ENCODE measurements at places on chromosomes 7 and 10. TPM values are rescaled to one million over a fixed set of nuclear protein-coding genes. Genes with fewer than 3 reads are reported as not detected.

CSGALNACT2 gene
- total RNA-seq, result 35.5 TPM

- no peak for DNase-seq
Measured at GRCh38 chr7:20514364-20514763, 101.1 kb upstream of the ABCB5 start.

DNA sequence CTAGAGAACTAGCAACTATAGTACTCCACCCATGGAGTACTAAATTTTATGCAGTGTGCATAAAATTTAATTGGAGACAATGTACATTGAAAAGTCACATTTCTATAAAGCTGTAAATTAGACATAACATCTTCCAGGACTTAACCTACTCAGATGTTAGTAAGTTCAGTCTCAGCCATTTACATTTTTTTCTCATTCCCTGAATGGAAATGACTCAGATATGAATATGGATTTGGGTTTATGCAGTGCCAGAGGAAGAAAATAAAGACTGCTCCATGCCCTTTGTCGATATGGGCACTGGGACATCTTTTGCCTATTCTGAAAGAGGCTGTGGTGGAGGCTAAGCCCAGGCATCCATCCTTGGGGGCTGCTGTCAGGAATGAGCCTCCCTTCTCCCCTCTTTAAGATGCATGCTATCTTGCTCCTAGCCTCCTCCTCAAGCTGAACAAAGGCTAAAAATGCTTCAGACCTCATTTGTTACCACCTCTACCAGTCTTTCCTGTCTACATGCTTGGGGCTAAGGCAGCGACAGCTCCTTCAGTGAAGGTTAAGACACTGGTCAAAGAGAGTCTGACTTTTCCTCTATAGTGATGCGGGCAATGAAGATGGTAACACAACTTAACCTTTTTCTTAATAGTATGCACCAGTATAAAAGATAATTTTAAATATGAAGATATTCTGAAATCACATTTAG lies 486.8 kb upstream of the ANKRD30A start:
- DNase-seq, result no peak

DNA sequence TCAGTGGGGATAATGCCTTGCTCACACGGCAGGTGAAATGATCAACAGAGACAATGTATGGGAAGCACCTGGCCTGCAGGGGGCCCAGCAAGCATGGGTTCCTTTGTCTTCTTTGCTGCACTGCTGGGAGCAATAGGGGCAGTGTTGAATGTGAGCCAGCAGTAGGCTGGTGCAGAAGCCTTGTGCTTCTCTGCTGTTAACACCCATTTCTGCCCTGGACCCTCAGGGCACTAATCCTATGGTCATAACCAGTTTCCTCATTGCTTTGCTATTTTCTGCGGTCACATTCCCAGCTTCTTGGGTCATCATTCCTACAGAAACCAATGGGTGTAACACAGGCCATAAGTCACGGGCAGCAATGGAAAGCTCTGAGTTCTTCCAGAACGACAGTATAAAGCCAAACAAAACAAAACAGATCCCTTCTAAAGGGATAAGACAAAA lies 10.9 kb upstream of the LGI1 start:
- DNase-seq, result peak; percentile 58

GRCh38 chr7:44223362-44224079 lies 22.7 kb downstream of the YKT6 start:
- no peak for DNase-seq

DNA sequence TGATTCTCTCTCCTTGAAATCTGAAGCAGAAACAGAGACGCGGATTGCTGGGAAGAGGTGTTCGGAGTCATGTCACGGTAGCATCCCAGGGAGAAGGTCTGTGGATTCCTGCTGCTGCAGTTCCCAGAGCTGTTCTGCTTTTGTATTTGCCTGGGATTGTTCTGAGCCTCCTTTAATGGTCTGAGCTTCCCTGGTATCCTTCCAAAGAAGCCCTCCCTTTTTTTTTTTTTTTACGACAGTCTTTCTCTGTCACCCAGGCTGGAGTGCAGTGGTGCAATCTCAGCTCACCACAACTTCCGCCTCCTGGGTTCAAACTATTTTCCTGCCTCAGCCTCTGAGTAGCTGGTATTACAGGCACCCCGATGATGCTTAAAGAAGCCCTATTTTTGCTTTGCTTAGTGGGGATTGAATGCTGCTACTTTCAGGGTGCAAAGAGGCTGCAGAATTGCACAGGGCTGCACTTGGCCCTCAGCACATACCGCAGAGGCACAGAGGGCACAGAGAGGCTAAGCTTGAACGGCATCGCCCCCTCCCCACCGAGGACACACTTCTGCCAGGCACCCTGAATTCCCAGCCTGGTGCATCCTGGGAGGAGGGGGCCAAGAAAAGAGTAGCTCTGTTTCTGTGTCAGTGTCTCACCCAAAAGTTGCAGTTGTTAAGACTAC lies 208.6 kb upstream of the GALNT17 start:
- no peak for DNase-seq

- DNase-seq, result no peak
Measured at GRCh38 chr10:132112611-132113010, 46.9 kb downstream of the JAKMIP3 start.

GRCh38 chr10:1241973-1242935 lies 186.1 kb downstream of the WDR37 start:
- no peak for DNase-seq

CALML3 gene
- total RNA-seq, result 3.6 TPM

LZTS2 gene
- 44.0 TPM for total RNA-seq

DNA sequence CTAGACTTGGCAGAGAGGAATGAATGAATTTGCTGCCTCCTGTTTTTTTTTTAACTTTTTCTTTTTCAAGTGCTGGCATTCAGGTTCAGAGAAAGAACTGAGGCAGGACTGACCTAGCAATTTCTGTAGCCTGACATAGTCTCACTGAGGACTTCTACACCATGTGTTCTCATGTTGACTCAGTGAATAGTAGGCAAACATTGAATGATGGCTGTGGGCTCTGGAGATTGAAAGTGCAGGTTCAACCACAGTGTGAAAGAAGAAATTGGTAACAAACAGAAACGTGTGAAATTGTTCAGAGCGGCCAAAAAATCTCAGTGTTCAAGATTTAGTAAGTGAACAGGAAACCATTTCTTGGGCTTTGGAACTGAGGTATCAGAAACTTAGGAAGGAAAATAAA lies 322.4 kb upstream of the GHITM start:
- no peak for DNase-seq

- peak; percentile 47 for DNase-seq
Measured at GRCh38 chr7:29878081-29878688, 71.9 kb downstream of the WIPF3 start.

DNA sequence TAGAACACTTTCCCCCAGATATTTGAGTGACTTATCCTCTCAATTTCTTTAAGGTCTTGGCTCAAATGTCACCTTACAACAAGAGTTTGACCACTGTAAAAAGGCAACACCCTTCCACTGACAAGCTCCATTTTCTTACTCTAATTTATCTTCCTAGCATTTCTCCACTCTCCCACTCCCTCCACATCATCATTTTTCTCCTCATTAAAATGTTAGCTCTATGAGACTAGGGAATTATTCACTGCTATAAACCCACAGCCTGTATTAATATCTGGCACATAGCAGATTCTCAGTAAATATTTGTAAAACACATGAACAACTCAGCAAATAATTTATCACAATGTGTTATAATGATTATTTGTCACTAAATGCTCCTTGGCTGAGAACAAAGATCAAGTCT lies 161.0 kb downstream of the DOCK4 start:
- DNase-seq, result no peak

DNA sequence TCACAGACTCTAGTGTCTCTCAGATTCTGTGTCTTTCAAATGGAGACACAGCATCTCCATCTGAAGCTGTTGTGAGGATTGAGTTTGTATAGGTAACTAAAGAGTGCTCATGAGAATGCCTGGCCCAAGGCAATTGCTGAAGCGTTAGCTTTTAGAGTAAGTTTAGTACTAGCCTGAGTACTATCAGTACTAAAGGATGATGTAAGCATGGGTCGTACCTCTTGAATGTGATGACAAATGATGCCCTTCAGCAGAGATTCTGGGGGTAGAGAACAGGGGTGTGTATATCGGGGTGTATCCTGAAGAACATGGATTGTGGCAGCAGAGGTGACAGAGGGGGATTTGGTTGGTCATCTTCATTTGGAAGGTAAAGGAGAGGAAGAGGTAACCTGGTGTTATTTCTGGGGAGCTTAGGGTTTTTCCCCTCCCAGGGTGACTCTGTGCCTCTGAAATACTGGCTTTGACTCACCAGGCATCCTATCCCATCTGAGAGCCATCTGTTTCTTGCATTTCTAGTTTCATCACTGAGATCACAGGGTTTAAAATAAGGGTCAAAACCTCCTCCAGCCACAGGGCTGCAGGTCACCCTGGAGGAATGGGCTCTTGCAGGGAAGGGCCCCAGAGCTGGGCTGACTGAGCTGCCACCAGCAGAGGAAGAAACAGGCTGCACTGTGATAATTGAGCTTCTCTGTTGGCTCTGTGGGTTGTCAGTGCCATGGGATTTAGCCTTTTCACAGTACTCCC lies 756.0 kb downstream of the KCNMA1 start:
- DNase-seq, result no peak

LRRD1 gene
- 0.33 TPM for total RNA-seq

CCDC3 gene
- 13.0 TPM for total RNA-seq

EIF4EBP2 gene
- total RNA-seq, result 76.0 TPM

- DNase-seq, result peak; percentile 51
Measured at GRCh38 chr10:43229208-43230061, 37.4 kb downstream of the RASGEF1A start.

- no peak for DNase-seq
Measured at GRCh38 chr7:150800581-150801241, at the start of gene TMEM176A. Gene TMEM176A, plus strand, starts transcription at chr7:150800769. Its CDS starts 782 bp downstream, at chr7:150801551.

DNA sequence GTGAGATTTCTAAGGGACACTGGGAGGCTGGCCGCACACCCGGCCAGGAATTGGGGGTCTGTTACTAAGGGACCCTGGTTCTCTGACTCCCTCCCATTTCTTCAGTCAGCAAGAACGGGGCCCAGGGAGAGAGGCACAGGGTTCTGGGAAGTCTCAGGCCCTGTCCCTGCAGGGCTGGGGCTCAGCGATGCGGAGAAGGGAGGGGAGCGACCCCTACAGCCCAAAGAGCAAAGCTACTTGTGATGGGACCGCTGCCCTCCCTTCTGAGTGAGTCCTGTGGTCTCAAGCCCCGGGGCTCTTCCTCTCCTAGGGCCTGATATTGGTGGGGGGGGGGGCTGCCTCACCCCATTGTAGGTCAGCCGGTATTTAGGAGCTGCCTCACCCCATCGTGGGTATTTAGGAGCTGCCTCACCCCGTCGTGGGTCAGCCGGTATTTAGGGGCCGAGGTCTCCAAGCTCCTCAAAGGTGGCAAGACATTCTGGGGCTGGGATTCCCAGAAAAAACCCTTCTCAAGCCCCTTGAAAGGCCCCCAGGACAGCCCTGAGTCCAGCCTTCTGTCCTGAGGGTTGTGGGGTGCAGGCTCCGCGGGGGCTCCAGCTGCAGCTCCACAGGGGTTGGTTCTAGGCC lies 16.9 kb upstream of the NKX6-2 start:
- DNase-seq, result no peak

DNA sequence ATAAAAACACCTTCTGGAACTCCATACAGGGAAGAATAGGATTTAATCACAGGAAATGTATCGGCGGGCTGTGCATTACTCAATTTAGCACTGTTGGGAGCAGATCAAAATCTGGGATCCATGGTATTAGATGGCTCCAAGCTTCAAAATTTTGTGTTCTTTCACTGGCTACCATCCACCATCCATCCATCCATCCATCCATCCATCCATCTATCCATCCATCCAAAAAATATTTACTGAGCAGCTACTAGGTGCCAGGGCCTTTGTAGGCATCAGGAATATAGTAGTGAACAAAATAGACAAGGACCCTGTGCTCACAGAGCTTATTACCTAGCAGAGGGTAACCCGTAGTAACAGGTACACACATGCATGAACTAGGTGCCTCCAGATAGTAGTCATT lies 280.2 kb downstream of the CCDC3 start:
- DNase-seq, result no peak

GALNT17 gene
- 3.3 TPM for total RNA-seq

GRCh38 chr10:116780691-116781205 lies 38.4 kb upstream of the HSPA12A start:
- no peak for DNase-seq

GRM3 gene
- not detected for total RNA-seq

ADARB2 gene
- total RNA-seq, result 3.9 TPM

TEX47 gene
- not detected for total RNA-seq

DNA sequence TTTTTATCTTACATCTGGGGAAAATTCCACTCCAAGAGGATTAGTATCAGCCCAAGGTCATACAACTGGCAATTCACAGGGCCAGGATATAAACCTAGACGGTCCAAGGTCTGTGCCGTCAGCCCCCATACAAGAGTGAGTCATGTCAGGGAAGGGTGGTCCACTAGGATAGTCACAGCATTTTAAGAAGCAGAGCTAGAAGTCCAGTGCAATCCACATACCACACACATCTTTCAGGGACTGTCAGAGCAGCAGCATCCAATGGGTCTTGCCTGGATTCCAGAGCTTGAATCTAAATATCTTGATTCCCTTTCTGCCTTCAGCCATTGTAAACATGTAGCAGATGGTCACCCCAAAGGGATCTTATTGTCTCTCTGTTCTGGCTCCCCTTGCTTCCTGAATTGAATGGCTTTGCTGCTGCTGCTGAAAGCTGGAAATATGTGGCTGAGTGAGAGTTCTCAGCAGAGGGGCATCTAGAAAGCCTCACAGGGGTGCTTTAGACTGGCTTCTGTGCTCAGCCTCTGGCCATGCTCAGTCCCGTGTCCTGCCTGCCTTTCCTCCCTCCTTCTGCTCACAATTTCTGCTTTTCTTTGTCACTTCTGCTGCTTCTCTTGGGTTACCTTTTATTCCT lies 9.9 kb upstream of the OR6V1 start:
- DNase-seq, result no peak

CNPY1 gene
- not detected for total RNA-seq

DNA sequence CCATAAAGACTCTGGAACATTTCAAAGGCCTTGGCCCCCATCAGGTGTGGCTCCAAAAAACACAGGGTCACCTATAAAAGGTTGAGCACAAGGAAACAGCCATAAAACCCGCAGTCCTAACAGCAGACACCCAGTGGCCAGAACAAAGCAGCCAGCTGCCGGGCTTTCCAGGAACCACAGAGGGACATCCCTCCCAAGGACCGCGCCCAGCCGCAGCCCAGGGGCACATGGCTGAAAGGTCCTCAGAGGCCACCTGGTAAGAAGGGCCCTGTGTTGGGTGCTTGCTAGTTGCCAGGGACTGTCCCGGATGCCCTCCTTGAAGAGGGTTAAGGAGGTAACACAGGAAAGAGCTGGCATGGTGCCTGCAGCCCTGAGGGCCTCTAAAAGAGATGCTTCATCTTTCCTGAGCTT lies 32.7 kb downstream of the KCNMA1 start:
- no peak for DNase-seq

VWDE gene
- 17.0 TPM for total RNA-seq

Measured in breast epithelium (tissue), 4 donors.